Subcutaneous adipose tissue (tissue), 4 donors: ENCODE measurements at places on chromosomes 6 and 20. TPM values are rescaled to one million over a fixed set of nuclear protein-coding genes. Genes with fewer than 3 reads are reported as not detected.

The ADGB gene
- not detected for total RNA-seq

The RIPPLY2 gene
- not detected for total RNA-seq

The ZC2HC1B gene
- total RNA-seq: not detected

The OR2B6 gene
- total RNA-seq: not detected

The CRISP2 gene
- not detected for total RNA-seq

The TXNDC5 gene
- 134 TPM for total RNA-seq

The BICRAL gene
- total RNA-seq: 16.5 TPM

The ASCC3 gene
- 23.1 TPM for total RNA-seq

The CCN6 gene
- total RNA-seq: not detected

The RSPO3 gene
- 2.3 TPM for total RNA-seq

The ECT2L gene
- total RNA-seq: not detected

The HBS1L gene
- total RNA-seq: 42.0 TPM

The SLC22A1 gene
- total RNA-seq: 1.5 TPM

The TNFRSF6B gene
- total RNA-seq: 41.6 TPM

The TOP1 gene
- total RNA-seq: 59.2 TPM

The DDR1 gene
- 16.1 TPM for total RNA-seq

The HLA-DRB5 gene
- not detected for total RNA-seq

The MAS1 gene
- not detected for total RNA-seq

The CAGE1 gene
- total RNA-seq: not detected

The CNKSR3 gene
- total RNA-seq: 5.5 TPM

The ADGRF4 gene
- total RNA-seq: not detected

The HLA-DQB1 gene
- total RNA-seq: 15.8 TPM

The PEX6 gene
- 16.3 TPM for total RNA-seq

The PROKR2 gene
- not detected for total RNA-seq

The OXT gene
- not detected for total RNA-seq

The SLC22A3 gene
- total RNA-seq: 6.8 TPM

The SLC52A3 gene
- 0.33 TPM for total RNA-seq

The SLC17A1 gene
- total RNA-seq: not detected

The TTLL9 gene
- total RNA-seq: 0.38 TPM

The DNAH8 gene
- total RNA-seq: not detected

The RCAN2 gene
- total RNA-seq: 14.8 TPM

The CDH26 gene
- total RNA-seq: 1.7 TPM

The FRS3 gene
- 2.7 TPM for total RNA-seq

The BHLHE23 gene
- not detected for total RNA-seq
